ENCODE measurements at places on chromosomes 16 and 17. TPM values are rescaled to one million over a fixed set of nuclear protein-coding genes. Genes with fewer than 3 reads are reported as not detected.

The CBFB gene
- 155 TPM for total RNA-seq

The PRAC1 gene
- not detected for total RNA-seq

The ZFPM1 gene
- total RNA-seq: 12.0 TPM

The ZG16B gene
- 2.6 TPM for total RNA-seq

The SULT1A2 gene
- total RNA-seq: not detected

The ADCY9 gene
- total RNA-seq: 4.9 TPM

The ENPP7 gene
- not detected for total RNA-seq

The CLEC19A gene
- not detected for total RNA-seq

The IGF2BP1 gene
- total RNA-seq: 0.29 TPM

The SDK2 gene
- 0.12 TPM for total RNA-seq

The UBN1 gene
- total RNA-seq: 24.4 TPM

The ITGAD gene
- total RNA-seq: not detected

The TMEM88 gene
- total RNA-seq: 2.2 TPM

The KRTAP2-2 gene
- total RNA-seq: not detected

Measured in activated CD4-positive, alpha-beta memory T cell treated with anti-CD3 and anti-CD28 coated beads for 36 hours (primary cell).